ENCODE measurements at places on chromosomes 11 and 22.

DNA sequence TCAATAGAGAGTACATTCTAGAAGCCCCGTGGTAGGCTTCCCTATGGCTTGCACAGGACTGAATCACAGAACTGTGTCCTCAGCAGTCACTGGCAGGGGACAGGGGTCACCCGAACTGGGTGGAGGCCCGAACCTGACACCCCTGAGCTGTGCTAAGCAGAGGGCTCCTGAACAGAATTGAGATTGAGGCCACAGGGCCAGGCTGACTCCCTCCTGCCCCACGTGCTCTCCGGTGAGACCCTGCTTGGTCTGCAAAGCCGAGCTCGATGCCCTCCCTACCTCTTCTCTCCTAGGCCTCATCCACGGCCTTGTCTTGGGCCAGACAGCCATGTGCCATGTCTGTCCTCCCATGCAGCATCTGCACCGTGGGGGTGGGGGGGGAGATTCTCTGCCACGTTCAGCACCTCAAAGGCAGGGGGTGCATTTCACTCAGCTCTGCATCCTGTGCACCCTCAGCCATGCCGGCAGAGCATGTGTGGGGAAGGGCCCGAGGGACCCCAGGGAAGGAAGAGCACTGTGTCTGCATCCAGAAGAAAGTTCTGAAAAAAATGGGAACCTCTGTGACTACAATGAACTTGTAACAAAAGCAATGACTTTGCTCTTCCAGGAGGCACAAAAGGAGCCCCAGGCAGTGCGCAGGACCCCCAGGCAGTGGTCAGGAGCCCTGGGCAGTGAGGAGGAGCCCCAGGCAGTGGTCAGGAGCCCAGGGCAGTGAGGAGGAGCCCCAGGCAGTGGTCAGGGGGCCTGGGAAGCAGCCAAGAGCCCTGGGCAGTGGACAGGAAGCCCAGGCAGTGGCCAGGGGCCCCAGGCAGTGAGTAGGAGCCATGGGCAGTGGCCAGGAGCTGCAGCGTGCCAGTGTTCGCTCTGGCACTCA lies 76.7 kb upstream of the SEPTIN5 start:
- no peak for ATAC-seq

DNA sequence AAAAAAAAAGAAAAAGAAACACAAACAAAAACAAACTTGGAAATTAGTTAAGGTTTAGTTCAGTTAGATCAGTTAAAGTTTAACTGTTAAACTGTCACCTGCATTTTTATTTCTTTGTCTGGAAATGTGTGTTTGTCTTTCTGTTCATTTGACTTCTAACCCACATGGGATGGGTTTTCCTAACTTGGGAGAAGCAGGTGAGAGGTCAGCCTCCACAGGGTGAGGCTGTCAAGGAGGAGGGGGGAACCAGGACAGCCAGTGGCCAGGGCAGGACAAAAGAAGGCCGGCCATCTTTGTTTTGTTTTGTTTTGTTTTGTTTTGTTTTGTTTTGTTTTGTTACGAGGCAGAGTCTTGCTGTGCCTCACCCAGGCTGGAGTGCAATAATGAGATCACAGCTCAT lies 13.4 kb upstream of the GCAT start:
- ATAC-seq = no peak

- ATAC-seq = no peak
Measured at GRCh38 chr11:72672597-72673238, 1.5 kb downstream of the PDE2A start.

- peak; percentile 9 for ATAC-seq
Measured at GRCh38 chr11:73154178-73154577, 12.1 kb upstream of the FCHSD2 start.

- no peak for ATAC-seq
Measured at GRCh38 chr22:42080287-42080686, 787 bp downstream of the SMDT1 start.

GRCh38 chr11:72924568-72925190 lies 110.5 kb downstream of the ATG16L2 start:
- ATAC-seq = no peak

DNA sequence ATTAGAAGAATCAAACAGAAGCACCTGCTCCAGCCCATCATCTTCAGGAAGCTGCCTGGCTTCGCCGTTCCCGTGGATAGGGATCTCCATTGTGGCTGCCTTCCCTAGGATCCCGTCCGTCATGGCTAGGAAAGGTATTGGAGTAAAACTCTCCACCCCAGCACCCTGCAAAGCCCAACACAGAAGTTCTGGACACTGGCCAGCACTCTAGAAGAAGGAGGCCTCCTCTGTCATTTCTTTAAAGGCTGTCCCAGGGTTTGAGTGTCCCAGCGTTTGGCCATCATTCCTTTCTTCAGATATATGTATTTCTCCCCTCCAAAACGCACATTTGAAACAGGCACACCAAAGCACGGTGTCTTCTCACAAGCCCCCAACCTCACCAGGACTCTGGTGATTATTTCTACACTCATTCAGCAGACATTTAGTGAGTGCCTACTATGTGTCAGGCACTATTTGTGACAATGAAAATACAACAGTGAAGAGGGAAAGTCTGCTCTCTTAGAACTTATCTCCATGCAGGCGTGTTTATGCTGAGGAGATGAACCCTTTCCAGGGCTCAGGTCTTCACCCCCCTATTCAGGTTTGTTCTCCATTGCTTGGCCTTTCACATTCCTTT lies 724 bp downstream of the ARFIP2 start:
- ATAC-seq = no peak

- ATAC-seq = no peak
Measured at GRCh38 chr11:83540728-83541127, 254.6 kb upstream of the CCDC90B start.

GRCh38 chr22:49964136-49965090 lies 3.8 kb downstream of the PIM3 start:
- ATAC-seq = no peak

- ATAC-seq = no peak
Measured at GRCh38 chr11:75946531-75947530, 131.8 kb downstream of the UVRAG start.

- no peak for ATAC-seq
Measured at GRCh38 chr11:57338142-57338541, at the start of gene P2RX3. TSS of gene P2RX3 (plus strand) at chr11:57338352. CDS start at chr11:57338551, 199 bp downstream.

- no peak for ATAC-seq
Measured at GRCh38 chr11:15233371-15234165, 118.8 kb downstream of the INSC start.

DNA sequence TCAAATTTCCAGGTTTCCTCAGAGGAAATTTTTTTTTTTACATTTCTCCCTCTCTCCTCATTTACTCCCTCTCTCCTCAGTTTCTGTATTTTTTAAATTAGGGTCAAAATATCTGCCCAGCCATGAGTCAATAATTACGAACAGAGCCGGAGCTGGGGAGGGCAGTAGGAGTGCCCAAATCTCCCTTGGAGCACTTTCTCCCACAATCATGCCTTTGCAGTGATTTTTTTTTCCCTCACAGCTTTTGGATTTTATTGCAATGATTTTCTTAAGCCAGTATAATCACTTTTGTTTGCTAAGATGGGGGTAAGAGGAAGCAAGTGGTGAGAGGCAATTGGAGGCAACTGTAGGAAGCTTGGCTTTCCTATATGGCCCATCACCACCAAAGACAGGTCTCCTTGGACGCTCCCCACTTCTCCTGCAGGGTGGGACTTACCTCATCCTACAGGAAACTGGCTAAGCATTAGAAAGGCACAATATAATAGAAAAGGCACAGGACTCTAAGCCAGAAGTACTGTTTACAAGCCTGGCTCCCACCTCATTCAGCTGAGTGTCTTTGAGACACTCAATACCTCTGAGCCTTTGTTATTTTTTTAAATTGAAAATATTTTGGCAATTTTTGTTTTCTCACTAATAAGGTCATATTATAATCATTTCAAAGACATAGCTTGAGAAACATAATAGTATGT lies 192.6 kb upstream of the PITPNB start:
- no peak for ATAC-seq

DNA sequence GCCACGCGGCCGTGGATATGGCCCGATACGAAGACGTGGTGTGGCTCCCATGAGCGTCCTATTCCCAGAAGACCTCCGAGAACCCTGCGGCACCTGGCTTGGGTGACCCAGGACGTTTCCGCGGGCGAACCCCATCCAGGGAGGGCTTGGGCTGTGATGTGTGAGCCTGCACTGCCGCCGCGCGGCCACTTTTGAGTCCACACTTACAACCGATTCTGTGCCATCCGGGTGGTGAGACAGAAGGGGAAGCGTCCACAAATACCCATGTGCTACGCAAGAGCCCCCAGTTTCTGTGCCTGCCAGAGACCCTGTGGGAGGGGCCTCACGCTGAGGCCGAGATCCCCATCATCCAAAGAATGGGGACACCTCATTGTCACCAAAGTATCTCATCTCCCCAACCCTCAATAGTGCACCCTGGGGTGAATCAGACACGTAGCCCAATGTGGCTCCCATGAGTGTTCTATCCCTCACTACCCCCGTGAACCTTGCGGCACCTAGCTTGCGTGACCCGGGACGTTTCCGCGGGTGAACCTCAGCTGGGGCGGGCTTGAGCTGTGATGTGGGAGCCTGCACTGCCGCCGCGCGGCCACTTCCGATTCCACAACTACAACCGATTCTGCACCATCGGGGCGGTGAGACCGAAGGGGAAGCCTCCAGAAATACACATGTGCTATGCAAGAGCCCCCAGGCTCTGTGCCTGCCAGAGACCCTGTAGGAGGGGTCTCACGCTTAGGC lies 4.6 kb upstream of the H19 start:
- peak; percentile 39 for ATAC-seq

- no peak for ATAC-seq
Measured at GRCh38 chr22:22578702-22579424, 19.8 kb upstream of the PRAME start.

DNA sequence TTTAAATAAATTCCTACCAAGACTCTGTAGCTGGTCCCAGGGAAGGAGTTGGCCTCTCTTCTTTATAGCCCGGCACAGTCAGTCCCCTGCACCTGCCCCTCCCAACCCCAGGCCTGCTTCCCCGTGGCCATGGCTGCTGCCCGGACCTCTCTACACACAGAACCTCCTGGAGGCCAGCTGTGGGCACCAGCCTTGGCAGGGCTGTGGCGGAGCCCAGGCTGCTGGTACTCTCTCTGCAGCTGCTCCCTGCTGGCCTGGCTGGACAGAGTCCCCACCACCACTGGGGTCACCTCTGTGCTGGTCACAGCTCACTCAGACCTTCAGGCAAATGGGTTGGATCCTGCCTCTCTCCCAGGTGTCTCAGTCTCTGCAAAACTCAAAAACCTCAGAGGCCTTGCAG lies 69.3 kb downstream of the LRP5 start:
- no peak for ATAC-seq

GRCh38 chr11:10526974-10527918 lies 13.7 kb downstream of the RNF141 start:
- peak; percentile 92 for ATAC-seq

DNA sequence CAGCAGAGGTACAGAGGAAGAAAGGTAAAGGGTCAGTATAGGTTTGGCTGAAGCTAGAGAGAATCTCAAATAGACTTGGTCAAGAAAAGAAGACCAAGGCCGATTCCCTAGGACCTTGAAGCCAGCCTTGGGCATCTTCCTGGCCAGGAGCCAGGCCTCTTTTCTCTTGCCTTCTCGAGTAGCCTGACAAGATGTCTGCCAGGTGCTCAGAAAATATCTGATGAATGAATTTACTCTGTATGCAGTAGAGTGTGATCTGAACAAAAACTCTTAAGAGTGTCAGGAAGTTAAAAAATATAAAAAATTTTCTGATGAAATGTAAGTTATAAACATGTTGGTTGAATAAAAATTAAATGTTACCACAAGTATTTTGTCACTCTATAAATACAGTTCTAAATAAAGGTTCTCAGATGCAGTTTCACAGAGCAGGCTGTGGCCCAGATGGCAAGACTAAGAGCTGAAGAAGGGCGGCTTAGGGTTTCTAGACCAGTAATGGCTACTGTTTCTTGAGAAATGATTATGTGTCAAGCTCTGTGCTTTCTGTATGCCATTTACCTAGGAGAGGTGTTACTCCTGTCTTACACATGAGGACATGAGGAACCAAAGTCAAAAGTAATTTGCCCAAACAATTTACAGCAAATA lies 98.1 kb downstream of the ATXN10 start:
- no peak for ATAC-seq

GRCh38 chr22:46062971-46063631 lies 86.1 kb upstream of the WNT7B start:
- ATAC-seq = no peak

DNA sequence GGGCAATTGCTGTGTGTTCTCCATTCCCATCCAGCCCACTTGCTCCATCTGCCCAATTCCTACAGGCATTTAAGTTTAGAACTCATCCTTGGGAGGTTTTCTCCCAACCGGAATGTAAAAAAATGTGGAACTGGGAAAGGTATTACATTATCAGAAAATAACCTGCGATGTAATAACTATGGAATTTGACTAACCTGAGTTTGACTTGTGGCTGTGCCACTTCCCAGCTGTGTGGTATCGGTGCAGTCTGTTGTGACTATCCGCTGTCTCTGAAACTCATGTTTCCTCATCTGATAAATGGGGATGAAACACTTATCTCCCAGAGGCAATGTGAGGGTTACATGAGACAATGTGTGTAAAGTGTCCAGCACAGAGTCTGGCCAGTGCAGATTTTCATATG lies 77.6 kb downstream of the TENM4 start:
- no peak for ATAC-seq

- no peak for ATAC-seq
Measured at GRCh38 chr11:44006917-44007361, 40.8 kb upstream of the ACCSL start.

- no peak for ATAC-seq
Measured at GRCh38 chr22:23700706-23701105, 9.9 kb downstream of the RGL4 start.

- ATAC-seq = peak; percentile 31
Measured at GRCh38 chr11:134332189-134332631, 422 bp downstream of the GLB1L2 start.

GRCh38 chr11:68569357-68569756 lies 108.8 kb downstream of the PPP6R3 start:
- ATAC-seq = peak; percentile 89

DNA sequence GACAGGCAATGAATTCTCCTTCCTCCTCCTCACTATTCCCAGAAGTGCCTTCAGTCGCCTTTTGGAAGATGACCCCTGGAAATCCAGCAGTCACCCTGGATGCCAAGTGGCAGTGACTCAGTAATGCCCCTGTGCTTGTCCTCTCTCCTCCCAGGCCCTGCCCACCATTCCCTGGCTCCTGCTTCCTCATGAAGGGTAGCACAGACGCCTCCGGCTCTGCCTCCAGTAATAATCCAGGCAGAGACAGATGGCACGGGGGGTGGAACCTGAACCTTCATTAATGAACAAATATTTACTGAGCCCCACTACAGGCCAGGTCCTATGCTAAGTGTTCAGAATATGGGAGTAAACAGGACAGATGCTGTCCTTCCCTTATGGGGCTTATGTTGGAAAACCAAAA lies 23.2 kb downstream of the SYT13 start:
- ATAC-seq = no peak

DNA sequence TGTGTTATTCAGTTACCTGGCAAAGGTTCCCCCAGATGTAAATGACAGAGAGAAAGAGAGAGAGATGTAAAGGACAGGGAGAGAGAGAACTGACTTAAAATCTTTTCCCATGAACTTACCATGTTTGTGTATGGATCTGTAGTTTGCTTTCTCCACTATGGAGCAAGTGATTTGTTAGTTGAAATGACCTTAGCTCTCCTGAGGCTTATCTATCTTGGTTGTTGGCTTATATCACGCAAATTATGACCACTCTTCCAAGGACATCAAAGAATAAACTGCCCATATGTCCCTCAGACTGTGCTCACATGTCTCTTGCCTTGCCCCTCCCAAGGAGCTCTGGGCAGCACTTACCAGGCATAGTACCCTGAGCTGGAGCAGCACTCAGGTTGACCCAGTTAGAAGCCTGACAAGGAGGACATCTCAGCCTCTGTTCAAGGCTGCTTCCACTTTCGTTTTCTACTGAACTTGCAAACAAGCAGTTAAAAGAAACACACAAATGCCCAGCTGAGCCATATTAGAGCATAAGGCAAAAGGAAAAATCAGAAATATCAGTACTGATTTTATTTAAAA lies 95.3 kb upstream of the RCN1 start:
- ATAC-seq = peak; percentile 48

GRCh38 chr11:59426361-59427067 lies at the start of gene OR5A2:
TSS of gene OR5A2 (minus strand) at chr11:59426413. CDS start at chr11:59422953, 3,460 bp downstream.
- ATAC-seq = no peak

Data from activated CD4-positive, CD25-positive, alpha-beta regulatory T cell treated with anti-CD3 and anti-CD28 coated beads, Interleukin-2, amount 50 U/mL, for 24 hours (primary cell).